ENCODE measurements at places on chromosomes 2 and 18. TPM values are rescaled to one million over a fixed set of nuclear protein-coding genes. Genes with fewer than 3 reads are reported as not detected.

FAP gene
- total RNA-seq = not detected

GMCL1 gene
- 32.4 TPM for total RNA-seq

KIAA2012 gene
- total RNA-seq = not detected

LIMS4 gene
- 0.25 TPM for total RNA-seq

AKAIN1 gene
- not detected for total RNA-seq

SPDYA gene
- total RNA-seq = 1.3 TPM

GLI2 gene
- total RNA-seq = 0.43 TPM

RNF144A gene
- 36.4 TPM for total RNA-seq

CGREF1 gene
- 3.1 TPM for total RNA-seq

SP140 gene
- 117 TPM for total RNA-seq

ONECUT2 gene
- not detected for total RNA-seq

PRLH gene
- not detected for total RNA-seq

CXCR1 gene
- total RNA-seq = 1.6 TPM

FAM124B gene
- total RNA-seq = 4.7 TPM

DLGAP1 gene
- not detected for total RNA-seq

EML6 gene
- 0.89 TPM for total RNA-seq

GALNT14 gene
- 0.20 TPM for total RNA-seq

SRD5A2 gene
- total RNA-seq = 0.05 TPM

ATL2 gene
- 54.5 TPM for total RNA-seq

ARHGAP15 gene
- 191 TPM for total RNA-seq

DCC gene
- not detected for total RNA-seq

DBI gene
- total RNA-seq = 118 TPM

MROH2A gene
- not detected for total RNA-seq

CNGA3 gene
- total RNA-seq = not detected

KCNG3 gene
- not detected for total RNA-seq

FAM161A gene
- 3.5 TPM for total RNA-seq

MOCOS gene
- total RNA-seq = 0.30 TPM

NYAP2 gene
- not detected for total RNA-seq

WNT10A gene
- total RNA-seq = 0.16 TPM

POTEI gene
- not detected for total RNA-seq

NGEF gene
- not detected for total RNA-seq

SLC9A4 gene
- 0.11 TPM for total RNA-seq

TBC1D8 gene
- 0.73 TPM for total RNA-seq

ZNF804A gene
- total RNA-seq = not detected

ALLC gene
- not detected for total RNA-seq

MAP3K19 gene
- not detected for total RNA-seq

TNFAIP6 gene
- total RNA-seq = not detected

DSC1 gene
- total RNA-seq = 0.05 TPM

ALK gene
- total RNA-seq = not detected

TUBB6 gene
- total RNA-seq = 13.0 TPM

DCDC2C gene
- total RNA-seq = not detected

AQP12A gene
- not detected for total RNA-seq

CAPN14 gene
- total RNA-seq = 0.20 TPM

IL36RN gene
- total RNA-seq = not detected

All from T-helper 2 cell treated with Interferon-gamma antibody and Interleukin-4, amounts not matched to agents 100 ng/mL and 5 ng/mL, for 36 hours (primary cell).